ENCODE measurements at places on chromosomes 3 and 15.

GRCh38 chr3:55480911-55481743, 6.0 kb downstream of the WNT5A start:
- no peak for DNase-seq

- no peak for DNase-seq
These were observed 52.0 kb downstream of the DNAJC13 start for GRCh38 chr3:132469326-132469725.

DNA sequence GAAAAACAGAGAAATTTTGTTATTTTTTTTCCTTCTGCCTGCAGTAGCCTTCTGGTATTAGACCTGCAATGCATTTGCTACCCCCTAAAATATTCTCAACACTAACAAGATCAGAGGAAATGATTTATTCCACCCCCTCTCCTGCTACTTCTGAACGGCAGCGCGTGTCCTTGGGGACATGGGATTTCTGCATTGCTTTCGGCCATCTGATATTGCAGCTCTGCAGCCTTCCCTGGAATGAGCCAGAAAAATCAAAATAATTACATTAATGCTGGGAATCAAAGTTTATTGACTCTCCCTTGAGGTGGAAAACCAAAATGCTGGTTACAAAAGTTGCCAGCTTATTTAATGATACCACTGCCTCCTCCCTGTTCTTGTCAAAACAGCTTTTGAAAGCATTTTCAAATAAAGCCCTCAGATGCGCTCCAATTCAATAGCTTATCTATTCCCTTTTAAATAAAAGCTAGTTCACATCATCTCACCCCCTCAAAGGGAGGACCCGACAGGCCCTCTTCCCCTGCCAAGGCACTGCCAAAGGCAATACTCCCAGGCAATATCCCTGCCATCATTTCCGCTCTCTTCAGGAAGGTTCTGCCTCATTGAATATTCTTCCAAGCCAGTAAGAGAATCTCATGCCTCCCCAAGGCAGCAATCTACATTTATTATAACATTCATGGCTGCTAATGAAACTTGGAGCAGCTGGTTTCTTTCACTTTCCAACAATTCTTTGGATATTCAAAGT, 96.6 kb downstream of the FHIT start:
- no peak for DNase-seq

DNA sequence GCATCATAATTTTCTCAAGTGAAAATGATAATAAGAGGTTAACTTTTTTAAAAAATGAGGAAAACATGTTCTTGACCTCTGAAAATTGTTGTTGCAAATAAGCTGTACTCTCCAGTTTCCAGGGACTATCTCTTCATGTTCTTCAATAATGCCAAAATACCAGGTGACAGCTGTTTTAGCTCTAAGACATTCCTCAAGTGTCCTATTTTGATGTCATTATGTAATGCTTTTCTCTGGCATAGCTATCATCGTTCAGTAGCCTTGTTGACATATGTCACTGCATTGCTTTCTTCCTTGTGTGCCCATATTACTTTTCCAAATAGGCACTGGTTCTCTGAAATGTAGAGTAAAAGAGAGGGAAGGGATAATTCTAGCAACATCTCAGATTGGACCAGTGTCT, 5.7 kb upstream of the FILIP1L start:
- DNase-seq: no peak

GRCh38 chr15:25789616-25789999, 73.5 kb downstream of the ATP10A start:
- DNase-seq: no peak

- no peak for DNase-seq
These were observed 22.0 kb downstream of the TMPRSS7 start for GRCh38 chr3:112056451-112056929.
